ENCODE measurements at places on chromosomes 13 and 19. TPM values are rescaled to one million over a fixed set of nuclear protein-coding genes. Genes with fewer than 3 reads are reported as not detected.

CNN1 gene
- total RNA-seq = 1.5 TPM

PTGER1 gene
- 19.6 TPM for total RNA-seq

FFAR2 gene
- 12.6 TPM for total RNA-seq

GPR4 gene
- 3.7 TPM for total RNA-seq

THOP1 gene
- 31.0 TPM for total RNA-seq

MATK gene
- 15.2 TPM for total RNA-seq

SHC2 gene
- 25.5 TPM for total RNA-seq

DNA sequence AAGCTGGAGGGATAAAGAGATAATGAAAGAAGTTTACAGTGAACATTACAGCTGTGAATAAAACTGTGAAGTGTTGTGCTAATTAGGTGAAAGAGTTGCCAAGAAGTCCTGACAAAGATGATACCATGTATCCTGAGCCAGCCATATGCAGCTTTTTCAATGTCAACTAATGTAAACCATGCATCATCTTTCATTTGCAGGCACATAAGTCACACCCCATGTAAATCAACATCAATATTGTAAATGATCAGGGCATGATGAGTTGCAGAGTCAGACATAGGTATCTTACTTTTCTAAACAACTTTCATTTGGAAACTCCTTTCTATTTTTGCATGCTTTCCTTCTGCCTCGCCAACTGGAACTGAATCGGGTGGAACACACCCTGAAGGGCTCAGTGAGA lies 569.1 kb downstream of the TBC1D4 start:
- DNase-seq = no peak

- DNase-seq = peak; percentile 98
These were observed at the start of gene HDGFL2 for GRCh38 chr19:4472174-4472974. TSS of gene HDGFL2 (plus strand) at chr19:4472297. CDS start at chr19:4472351, 54 bp downstream.

GRCh38 chr13:32206097-32206740 lies 108.9 kb downstream of the ZAR1L start:
- no peak for DNase-seq

GRCh38 chr19:50835785-50836542 lies 2.6 kb upstream of the KLK15 start:
- DNase-seq = peak; percentile 90

DNA sequence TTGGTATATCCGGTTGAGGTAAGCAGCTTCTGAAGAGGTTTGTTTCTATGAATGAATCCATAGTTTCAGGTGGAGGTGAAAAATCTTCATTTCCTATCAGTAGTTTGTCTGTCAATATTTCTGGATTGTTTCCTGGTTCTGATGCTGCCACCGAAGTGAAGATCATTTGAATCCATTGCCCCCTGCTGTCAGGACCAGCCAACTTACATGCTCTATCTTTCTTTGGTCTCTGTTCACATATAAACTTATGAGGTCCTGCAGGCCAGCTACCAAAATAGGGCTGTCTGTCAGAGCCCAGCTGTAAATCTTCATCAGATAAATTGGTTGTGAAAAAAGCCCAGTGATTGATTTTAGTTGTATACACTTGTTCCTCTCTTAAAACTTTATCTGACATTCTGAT lies 15.2 kb upstream of the N4BP2L1 start:
- no peak for DNase-seq

GRCh38 chr19:56174550-56174949 lies 1.3 kb upstream of the GALP start:
- no peak for DNase-seq

DNA sequence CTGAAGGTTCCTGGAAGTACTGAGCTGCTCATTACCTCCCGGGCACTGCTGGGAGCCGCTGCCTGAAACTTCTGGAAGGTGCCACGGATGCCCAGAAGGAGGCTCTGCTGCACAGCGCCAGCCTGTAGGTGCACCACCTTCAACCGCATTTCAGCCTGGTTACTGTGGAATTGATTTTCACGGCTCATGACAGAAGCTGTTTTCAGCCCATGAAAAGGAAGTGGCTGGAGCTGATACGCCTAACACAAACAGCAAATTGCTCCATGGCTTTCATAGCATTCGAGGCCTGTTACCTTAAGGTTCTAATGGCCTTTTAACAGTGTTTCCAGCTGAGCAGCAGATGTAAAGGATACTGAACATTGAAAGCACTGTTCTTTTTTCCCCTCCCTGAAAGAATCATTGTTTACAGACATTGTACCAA lies 22.0 kb downstream of the GPC6 start:
- DNase-seq = no peak

DNA sequence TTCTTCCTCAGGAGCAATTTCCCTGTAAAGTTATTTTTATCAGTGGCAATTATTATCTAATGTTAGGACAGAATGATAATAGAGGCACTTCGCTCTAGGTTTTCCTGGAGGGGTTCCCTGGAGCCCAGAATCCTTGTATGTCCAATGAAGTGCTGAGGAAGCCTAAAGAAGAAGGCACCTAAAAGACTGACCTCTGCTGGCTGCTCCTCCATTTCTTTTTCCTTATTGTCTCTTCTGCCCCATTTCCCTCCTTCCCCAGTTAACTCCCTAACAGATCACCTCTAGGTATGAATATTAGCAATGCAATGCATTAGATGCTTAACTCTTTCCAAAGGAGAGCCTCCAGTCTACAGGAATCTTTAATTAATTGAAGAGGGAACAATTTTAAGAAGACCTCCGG lies 985.4 kb downstream of the DIAPH3 start:
- no peak for DNase-seq

- DNase-seq = no peak
These were observed 632.8 kb upstream of the KLF12 start for GRCh38 chr13:74767050-74767449.

- DNase-seq = no peak
These were observed 36.4 kb downstream of the EPS15L1 start for GRCh38 chr19:16435238-16435917.

GRCh38 chr13:44697058-44697457 lies 120.9 kb upstream of the TSC22D1 start:
- no peak for DNase-seq

DNA sequence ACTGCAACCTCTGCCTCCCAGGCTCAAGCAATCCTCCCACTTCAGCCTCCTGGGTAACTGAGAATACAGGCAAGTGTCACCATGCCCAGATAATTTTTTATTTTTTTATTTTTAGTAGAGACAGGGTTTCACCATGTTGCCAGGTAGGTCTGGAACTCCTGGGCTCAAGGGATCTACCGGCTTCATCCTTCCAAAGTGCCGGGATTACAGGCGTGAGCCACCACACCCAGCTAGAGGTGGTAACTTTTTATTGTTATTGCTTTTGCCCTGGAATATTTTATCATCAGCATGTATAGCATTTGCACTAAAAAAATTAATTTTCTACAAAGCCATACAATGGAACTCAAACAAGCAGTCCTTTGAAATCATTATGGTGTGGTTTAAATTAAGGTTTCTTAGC lies 14.0 kb downstream of the HAUS8 start:
- no peak for DNase-seq

DNA sequence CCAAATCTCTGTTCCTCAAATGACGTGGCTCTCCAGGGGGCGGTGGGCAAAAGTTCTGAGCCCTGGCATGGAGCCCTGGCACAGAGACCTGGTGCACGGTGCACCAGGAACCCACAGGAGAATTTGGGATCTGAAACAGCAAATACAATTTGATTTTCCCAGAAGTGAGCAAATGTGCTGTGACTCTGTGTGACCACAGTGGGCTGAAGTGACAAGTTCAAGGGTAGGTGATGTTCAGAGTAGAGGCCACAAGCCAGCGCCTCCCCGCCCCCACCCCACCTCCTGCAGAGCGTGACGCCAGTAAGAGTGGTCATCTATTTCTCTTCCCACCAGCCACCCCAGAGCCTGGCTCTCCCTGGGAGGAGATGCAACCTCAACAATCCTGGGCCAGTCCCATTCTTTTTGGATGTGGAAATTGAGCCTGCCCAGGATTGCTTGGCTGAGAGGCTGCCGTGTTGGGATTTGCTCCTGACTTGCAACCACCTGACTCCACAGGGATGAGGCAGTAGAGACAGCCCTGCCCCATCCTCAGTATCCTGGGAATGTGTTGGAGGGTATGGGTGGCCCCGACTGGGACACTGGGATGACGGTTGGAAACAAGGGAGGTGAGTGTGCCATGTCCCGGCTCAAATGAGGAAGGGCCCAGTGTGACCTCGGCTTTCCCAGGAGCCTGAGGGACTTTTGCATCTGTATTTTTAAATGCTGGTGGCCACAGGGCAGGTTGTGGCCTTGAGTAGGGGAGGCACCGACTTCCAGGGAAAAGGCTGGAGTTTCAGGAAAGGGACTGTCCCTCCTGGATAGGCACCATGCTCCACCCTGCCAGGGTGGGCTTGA lies 11.1 kb upstream of the BCL3 start:
- peak; percentile 43 for DNase-seq

DNA sequence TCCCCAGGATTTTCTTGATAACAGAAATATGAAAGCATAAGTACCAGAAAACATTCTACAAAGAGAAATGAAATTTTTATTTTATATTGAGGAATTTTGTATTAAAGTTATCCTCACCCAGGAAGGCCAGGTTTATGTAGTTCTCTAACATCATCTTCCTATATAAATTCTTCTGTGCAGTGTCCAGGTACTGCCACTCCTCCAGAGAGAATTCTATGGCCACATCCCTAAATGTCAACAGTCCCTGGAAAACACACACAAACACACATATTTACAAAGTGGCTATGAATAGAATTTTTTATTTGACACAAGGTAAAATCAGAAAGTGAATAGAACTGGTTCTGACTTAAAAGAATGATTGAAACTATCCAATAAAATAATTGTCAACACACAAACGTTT lies 110.5 kb upstream of the ZNF91 start:
- DNase-seq = no peak

GRCh38 chr19:31120952-31121351 lies 228.3 kb downstream of the TSHZ3 start:
- DNase-seq = no peak

DNA sequence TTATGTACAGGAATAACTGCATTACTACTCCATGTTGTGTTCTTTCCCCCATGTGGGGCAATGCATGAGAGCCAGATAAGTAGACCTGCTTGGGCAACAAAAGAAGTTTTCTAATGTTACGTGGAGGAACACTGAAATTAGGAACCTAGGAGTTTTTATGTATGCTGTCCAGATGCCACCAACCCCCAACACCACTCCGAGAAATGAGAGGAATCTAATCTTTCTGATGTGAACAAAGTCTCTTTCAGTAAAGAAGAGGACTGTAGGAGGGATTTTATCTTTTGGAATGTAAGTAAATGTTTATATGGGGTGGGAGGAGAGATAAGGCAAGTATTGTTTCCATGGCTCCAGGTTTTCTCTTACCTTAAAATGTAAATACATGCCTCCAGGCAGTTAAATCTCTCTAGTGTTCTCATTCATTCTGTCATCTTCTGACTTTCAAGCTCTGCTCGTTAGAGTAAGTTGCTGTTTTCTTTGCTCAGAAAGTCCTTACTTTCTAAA lies 820.6 kb downstream of the PCDH17 start:
- no peak for DNase-seq

DNA sequence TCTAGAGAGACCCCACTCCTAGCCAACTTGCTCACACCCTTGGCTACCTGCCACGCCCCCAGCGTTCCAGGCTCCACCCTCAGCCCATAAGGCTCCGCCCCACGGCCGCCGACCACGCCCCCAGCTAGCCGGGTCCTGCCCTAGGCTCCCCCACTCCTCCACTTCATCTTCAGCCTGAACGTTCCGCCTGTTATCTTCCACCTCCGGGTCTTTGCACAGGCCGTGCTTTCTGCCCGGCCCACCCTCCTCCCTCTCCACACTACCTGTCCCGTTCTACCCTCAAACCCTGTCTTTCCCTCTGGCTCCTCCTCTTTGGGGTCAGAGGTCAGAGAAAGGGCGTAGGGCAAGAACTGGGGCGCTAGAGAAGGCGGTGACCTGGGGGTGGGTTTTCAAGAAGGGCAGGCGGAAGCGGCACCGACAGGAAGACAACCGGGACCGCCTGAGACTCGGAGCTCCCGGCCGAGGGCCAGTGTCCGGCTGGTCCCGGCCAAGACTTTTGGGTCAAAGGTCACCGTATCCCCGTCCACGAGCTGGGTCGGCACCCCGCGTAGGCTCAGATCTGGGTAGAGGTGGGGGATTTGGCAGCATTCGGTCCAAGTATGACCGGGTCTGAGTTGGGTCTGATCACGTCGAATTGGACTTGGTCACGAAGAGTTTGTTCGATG lies 2.2 kb downstream of the PDE4C start:
- DNase-seq = peak; percentile 85

Measured in spleen (tissue), 13 donors.